ENCODE measurements at places on chromosomes 12 and 14. TPM values are rescaled to one million over a fixed set of nuclear protein-coding genes. Genes with fewer than 3 reads are reported as not detected.

GRCh38 chr14:92956961-92957360, 34.0 kb downstream of the CHGA start:
- no peak for DNase-seq

DNA sequence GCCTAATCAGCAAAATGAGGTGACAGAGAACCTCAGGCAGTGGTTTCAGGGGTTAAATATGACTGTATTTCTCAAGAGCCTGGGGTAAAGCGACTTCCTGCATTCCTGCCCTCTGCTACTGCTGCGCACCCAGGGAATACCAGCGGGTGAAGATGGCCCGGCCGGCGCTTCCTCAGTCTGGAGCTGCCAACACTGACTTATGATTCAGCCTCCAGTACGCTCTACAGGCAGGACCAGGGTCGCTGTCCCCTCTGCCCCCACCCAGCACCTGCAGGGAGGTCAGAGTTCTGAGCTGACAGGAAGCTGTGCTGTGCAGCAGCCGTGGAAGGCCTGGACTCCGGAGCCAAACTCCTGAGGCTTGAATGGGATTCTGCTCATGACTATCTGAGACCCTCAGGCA, 127.9 kb downstream of the PIWIL1 start:
- DNase-seq = no peak

DNA sequence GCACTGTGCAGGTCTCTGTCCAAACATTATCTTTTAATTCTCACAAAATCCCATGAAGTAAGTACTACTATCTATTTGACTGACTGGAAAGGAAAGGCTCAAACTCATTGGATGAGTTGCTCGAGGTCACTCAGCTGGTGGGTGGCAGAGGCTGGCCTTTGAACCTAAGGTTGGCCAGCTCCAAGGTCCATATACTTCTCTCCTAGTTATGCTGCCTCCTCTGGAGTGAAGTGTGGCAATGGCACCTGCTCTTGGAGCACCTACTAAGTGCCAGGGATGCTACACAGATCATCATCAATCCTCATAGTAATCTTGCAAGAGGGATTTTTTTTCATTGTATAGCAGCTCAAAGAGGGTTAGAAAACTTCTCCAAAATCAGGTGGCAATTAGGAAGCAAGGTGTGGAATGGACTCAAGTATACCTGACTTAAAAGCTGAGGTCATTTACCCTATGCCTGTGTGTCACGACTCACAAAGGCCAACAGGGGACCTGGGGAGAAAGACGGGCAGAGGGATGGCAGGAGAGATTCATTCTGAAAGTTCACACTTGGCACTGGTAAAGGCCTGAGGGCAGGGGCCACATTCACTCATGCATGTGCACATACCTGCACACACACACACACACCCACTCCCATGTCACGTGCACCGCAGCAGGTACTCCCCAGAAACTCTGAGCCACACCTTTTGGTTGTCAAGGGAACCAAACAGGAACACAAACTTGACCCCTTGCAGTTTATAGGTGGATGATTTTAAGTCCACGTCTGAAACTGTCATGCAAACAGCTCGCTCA, 146.4 kb downstream of the FOXN3 start:
- DNase-seq = no peak

- DNase-seq = no peak
Observed at GRCh38 chr14:93212432-93212831, 5.4 kb downstream of the UBR7 start.

DNA sequence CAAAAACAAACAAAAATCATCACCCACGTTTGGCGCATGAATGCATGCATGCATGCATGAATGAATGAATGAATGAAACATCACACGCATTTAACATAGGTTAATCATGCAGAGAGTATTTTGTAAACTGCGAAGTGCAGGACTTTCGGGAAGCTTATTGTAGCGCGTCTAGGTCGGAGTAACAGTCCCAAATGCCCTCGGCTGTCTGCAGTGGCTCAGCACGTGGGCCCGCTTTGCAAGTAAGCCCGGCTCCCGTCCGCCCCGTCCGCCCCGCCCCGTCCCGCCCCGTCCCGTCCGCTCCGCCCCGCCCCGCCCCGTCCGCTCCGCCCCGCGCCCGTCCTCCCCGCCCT, 263 bp upstream of the IFT81 start:
- DNase-seq = no peak

GRCh38 chr12:51534216-51535074, 56.6 kb upstream of the SCN8A start:
- no peak for DNase-seq

GRCh38 chr12:24470050-24470449, 478.9 kb downstream of the BCAT1 start:
- DNase-seq = peak; percentile 40

GRCh38 chr14:79437951-79438350, 773.4 kb downstream of the DIO2 start:
- DNase-seq = no peak

DNA sequence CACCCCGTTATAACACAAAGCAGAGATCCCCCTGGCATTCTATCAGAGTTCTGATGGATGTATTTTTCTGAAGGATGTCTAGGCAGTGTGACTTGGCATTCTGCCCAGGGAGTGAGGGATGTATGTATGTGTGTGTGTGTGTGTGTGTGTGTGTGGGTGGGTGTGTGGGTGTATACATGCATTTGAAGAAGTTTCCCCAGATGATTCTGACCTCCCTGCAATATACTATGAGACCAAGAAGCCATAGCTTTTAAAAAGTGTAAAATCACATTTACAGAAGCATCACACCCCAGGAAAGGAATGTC, 59.7 kb upstream of the NAP1L1 start:
- DNase-seq = peak; percentile 36

DNA sequence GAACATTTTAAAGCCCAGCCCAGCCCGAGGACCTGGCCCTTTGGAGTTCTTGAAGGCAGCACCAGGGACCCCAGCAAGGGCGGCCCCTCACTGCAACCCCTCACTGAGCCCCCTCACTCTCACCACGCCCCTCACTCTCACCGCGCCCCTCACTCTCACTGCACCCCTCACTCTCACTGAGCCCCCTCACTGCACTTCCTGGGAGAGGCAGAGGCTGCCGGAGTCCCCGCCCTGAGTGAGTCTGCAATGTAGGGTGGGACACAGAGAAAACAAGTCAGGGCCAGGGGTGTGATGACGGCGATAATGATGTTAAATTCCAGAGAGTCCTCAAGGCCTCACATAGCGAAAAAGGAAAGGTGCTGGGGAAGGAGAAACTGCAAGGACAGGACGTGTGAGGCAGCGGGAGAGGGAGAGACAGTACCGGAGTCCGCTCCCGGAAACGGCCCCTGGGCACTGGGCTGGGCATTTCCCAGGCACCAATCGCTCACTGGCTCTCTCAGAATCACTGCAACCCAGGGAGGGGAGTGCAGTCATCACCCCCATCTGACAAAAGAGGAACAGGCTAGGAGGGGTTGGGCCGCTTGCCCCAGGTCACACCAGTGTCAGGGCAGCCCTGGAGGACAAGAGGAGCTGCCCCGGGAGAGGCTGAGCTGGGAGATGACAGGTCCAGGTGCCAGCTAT, 24.9 kb downstream of the CCDC88C start:
- no peak for DNase-seq

DNA sequence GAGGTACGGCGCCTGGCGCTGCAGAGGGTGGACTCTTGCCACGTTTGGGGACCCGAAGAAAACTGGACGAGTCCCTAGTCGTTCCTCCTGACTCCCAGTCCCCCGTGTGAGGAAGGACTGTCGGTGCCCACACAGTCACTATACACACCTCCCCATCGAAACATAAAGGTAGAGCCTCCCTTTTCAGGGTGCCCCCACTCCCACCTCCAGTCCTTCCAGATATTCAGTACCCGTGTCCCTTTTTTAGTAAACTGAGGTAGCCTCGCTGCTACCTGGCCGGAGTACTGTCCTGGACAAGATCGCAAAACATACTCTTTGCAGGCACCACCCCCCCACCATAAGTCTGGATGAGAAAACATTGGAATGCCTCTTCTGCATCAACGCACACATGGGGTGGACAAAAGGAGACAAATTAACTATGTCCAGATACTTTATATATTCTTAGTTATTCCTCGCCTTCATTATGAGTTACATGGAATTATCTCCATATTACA, 610 bp upstream of the KMT2D start:
- no peak for DNase-seq

- DNase-seq = no peak
Observed at GRCh38 chr14:74348735-74349463, 628 bp downstream of the VRTN start.

GRCh38 chr12:6635856-6636531, at the start of gene LPAR5:
LPAR5 (minus strand) TSS chr12:6635959; CDS start chr12:6621248, 14,711 bp downstream.
- DNase-seq = no peak

DNA sequence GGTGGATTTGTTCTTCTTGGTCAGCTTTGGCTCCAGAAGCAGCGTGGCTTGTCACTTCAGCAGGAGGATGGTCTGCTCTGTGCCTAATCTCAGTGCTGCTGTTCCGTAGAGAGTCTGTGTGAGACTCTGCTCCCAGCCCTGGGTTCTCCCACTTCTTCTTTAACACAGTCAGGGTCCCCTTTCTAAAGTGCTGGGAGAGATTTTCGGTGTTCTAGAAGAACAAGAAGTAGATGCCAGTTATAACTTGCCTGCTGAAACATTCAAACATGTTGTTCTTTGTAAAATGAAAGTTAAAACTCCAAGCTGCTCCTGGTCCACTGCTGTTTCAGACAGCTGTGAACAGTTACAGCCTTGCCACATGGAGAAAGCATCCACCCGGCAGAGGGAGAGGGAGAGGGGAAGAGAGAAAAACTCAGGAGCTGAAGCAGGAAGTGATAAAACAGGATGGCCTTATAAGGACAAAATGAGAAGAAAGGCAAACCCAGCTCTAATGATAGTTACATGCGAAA, 55.2 kb upstream of the CERS5 start:
- peak; percentile 95 for DNase-seq

DNA sequence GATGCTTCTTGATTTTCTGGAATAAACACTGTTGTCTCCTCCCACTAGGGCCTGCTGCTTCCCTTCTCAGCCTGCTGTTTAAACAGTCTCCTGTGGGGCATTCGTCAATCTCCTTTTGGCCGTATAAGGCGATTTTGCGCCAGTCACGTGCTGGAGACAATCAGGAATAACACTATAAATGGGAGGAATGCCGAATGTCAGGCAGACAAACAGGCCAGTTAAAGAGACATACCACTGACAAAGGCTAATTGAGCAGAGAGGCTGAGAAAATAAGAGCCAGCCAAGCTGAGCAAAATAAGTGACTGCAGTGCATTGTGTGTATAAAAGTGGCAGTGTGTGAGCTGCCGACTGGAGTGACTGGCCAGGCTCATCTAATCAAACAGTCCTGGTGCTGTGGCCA, 23.3 kb downstream of the DMAC2L start:
- peak; percentile 72 for DNase-seq

DNA sequence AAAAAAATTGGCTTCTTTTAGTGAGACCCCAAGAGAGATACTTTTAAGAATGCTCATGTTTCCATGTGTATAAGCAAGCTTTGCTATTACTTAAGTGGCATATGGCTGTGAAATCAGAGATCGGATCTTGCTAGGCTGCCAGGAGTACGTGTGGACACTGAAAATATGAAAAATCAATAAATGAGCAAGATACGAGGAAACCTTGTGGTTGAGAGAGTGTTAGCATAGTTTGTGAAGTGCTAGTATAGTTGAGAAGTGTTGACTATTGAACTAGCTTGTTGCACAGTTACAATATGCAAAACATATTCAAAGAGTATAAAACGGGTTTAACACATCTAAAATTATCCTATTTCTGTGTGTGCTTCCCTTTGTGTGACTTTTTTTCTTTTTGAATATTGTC, 230.9 kb upstream of the NOVA1 start:
- DNase-seq = no peak

- no peak for DNase-seq
Observed at GRCh38 chr12:6698352-6699046, 2.1 kb downstream of the PIANP start.

GRCh38 chr12:131098178-131098981, 144.7 kb downstream of the ADGRD1 start:
- DNase-seq = no peak

DNA sequence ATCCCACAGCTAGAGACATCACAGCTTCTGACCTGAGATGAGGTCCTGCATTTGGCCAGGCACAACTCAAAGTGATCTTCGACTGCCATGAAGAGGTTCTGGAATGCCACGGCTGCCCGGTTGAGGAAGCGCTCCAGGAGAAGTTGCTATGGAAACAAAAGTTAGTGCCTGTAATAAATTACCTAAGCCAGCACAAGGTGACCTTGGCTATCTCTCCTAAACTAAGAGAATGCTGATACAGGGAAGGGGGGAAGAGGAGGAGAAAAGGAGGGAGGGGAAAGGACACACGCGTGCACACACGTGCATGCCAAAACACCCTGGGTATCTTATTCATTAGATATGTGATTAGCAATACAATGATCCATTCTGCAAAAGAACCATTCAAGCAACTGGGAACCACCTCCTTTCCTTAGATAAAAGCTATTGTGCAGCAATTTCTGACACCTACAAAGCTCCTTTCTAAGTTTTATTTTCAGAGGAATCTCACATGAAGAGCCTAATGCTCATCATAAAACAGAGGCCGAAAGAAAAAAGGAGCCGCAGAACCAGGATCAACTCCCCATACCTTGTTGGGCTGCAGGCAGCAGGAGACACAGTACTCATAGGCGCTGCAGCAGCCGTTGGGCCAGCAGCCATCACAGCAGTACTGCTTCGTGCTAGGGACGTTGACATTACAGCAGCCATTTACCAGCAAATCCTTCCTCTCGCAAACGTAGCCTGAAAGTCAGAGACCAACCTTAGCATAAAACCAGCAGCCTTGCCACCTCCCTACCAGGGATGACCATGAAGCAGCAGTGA, 17.9 kb downstream of the SPRING1 start:
- no peak for DNase-seq

DNA sequence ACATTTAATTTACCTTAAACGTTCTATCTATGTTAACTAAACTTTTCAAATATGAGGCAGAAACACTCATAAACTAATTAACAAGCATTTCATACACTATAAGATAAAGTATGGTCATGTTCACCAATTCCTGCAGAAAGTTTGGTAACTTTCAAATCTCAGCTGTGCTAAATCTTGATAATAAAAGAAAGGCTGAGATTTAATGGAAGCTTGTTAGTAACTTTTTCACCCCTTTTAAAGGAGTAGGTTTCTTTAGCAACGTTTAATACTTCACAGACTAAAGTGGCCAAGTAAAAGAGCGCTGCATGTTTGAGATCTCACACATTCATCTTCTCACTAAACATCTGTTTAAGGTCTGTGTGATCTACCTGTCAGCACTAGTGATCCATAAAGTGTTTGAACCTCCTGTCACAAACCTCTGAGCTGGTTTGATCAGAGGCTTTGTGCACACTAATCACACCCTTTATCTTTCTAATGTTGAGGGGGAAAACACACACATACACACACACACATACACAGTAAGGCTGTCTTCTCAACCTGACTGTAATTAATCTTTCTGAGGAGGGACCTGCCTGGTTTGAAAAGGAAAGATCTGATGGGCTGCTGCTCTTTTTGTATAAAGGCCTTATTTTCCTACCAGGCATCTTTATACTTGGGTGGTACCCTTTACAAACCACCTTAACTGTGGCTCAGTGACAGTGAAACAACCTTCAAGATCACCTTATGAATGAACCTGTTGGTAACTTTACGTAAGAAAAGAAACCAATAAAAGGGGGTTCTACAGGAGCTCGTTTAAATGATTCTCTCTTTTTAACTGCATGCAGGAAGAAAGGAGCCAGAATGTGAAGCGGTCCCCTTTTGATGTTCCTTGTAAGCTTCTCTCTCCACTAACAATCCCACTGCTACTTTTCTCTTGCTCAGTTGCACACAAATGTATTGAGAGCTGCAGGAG, 244.2 kb downstream of the SOX5 start:
- DNase-seq = no peak

GRCh38 chr14:75769047-75769685, 108.1 kb downstream of the TTLL5 start:
- DNase-seq = peak; percentile 5

CPNE6 gene
- total RNA-seq = not detected

TPH2 gene
- total RNA-seq = not detected

FAM181A gene
- not detected for total RNA-seq

HPD gene
- total RNA-seq = 0.18 TPM

RNASE7 gene
- total RNA-seq = not detected

All from IMR-90 (cell line).